ENCODE measurements at places on chromosomes 5 and 9.
A peak's percentile ranks its signal among the peaks of the same experiment; 100 is the strongest.

GRCh38 chr5:135230251-135230925 lies 168.6 kb downstream of the MACROH2A1 start:
- no peak for DNase-seq

DNA sequence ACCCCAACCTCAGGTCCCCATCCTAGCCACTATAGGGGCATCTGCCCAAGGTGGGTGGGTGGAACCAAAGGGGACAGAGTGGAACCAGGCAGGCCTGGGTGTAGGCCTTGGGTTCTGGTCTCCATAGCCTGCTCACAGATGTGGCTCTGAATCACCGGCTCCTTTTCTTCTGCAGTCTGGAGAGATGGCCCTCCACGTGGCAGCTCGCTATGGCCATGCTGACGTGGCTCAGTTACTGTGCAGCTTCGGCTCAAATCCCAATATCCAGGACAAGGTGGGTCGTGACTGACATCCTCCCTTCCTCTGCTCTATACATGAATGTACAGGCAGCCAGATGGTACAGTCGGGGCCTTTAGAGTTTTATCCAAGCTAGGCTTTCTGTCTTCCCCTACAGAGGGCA lies 77.3 kb upstream of the CTSL start:
- DNase-seq, result no peak

GRCh38 chr9:115615821-115616665 lies 498.1 kb upstream of the TNC start:
- DNase-seq, result no peak

- peak; percentile 29 for DNase-seq
Measured at GRCh38 chr9:135524130-135524861, 3.1 kb downstream of the LCN1 start.

GRCh38 chr5:173534031-173534430 lies 82.4 kb downstream of the BOD1 start:
- no peak for DNase-seq

Data from H7 (cell line).